Cortex of kidney (tissue), 1 donor: ENCODE measurements at places on chromosomes 4 and X.

- no peak for DNase-seq
Observed at GRCh38 chrX:49995107-49995731, 72.8 kb downstream of the CLCN5 start.

- DNase-seq: no peak
Observed at GRCh38 chr4:35565640-35566039, 678.7 kb downstream of the ARAP2 start.

GRCh38 chrX:112889400-112889799 is 48.8 kb upstream of the AMOT start:
- no peak for DNase-seq

DNA sequence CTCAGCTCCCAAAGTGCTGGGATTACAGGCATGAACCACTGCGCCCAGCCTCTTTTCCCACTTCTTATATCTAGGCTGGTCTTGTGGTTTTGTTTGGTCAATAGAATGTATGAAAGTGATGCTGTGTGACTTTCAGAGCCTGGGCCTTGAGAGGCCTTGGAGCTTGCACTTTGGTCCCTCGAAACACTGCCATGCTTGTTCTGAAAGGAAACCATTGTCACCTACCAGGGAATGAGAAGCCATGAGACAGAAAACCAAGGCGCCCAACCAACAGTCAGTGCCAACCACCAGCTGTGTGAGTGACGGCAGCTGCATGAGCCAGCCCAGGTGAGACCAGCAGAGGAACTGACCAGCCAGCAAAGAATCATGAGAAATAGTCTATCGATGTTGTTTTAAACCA is 57.4 kb downstream of the SCD5 start:
- DNase-seq: no peak
